Urinary bladder (tissue), 4 donors: ENCODE measurements at places on chromosomes 1 and 21. TPM values are rescaled to one million over a fixed set of nuclear protein-coding genes. Genes with fewer than 3 reads are reported as not detected.
A peak's percentile ranks its signal among the peaks of the same experiment; 100 is the strongest.

DNA sequence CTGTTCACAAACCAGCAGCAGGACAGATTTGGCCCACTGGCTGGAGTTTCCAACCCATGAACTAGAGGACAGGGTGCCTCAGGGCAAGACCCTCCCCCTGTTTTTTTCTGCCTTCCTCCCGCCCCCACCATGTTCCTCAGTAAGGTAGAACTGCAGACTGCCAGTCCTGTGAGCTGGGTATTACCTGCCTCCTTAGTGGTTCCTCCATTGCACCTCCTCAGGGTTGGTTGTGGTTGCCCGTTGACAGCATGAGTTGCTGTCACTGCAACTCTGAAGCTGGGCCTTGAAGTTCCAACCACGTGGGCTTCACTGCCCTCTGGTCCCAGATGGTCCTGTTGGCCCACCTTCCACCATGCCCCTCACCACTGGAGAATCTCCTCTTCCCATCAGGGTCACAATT is 28.8 kb downstream of the TENT5C start:
- DNase-seq: no peak

GRCh38 chr1:173476197-173476664 is 904 bp upstream of the PRDX6 start:
- DNase-seq: no peak

GRCh38 chr1:16173447-16174260 is 17.8 kb upstream of the EPHA2 start:
- peak; percentile 56 for DNase-seq

GRCh38 chr1:227325156-227325555 is 6.9 kb upstream of the CDC42BPA start:
- DNase-seq: no peak

DNA sequence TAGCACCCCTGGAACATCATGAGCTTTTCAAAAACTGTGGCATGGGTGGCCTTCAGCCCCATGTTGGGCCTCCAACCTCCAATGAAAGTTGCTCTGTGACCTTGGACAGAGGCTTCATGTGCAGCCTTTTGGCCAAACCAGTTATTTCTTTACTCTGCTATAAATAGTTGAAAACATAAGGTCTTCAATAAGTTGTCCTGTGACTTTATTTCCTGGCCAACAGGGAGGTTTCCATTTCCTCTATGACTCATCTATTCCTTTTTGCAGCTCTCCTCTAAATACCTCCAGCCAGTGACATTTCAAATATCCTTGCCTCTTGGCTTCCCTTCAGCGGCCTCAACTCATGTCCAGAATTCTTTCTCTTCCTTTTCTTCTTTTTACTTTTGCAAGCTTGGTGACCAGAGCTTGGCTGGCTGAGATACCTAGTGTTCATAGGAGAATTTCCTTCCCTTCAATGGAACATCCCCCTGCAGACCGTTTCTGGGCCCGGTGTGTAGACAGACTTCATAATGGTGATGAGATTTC is 22.7 kb upstream of the TRIM67 start:
- DNase-seq: no peak

DNA sequence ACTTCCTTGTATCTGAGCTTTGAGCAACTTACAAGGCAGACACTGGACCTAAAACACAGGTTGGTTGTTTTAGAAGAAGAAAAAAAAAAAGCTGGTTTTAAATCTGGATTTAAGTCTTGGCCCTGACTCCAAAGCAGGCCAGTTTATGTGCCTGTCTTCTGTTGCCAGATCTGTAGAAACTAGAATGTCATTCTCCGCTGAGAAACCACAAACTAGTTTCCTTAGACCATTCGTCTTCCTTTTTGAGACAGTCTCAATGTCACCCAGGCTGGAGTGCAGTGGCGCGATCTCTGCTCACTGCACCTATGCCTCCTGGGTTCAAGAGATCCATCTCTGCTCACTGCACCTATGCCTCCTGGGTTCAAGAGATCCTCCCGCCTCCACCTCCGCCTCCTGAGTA is 33.9 kb downstream of the APP start:
- no peak for DNase-seq

DNA sequence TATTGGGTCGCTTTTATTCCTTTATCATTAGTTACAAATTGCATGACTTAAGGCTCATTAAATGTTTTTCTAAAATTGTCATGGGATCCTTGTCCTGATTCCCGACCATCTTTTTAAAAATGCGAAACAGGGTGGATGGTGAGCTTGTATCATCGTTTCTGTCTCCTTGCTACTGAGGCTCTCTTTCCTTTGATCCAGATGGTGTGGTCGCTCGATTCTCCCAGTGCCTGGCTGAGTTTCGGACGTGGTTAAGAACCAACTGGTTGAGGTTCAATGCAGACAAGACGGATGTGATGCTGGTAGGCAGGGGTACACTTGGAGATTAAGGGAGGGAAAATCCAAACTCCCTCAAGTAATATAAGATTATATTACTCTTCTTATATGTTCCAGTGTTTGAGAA is 1.2 kb downstream of the MIER1 start:
- no peak for DNase-seq

The ANKRD34A gene
- 0.21 TPM for total RNA-seq

The IL12RB2 gene
- total RNA-seq: 6.0 TPM

DNA sequence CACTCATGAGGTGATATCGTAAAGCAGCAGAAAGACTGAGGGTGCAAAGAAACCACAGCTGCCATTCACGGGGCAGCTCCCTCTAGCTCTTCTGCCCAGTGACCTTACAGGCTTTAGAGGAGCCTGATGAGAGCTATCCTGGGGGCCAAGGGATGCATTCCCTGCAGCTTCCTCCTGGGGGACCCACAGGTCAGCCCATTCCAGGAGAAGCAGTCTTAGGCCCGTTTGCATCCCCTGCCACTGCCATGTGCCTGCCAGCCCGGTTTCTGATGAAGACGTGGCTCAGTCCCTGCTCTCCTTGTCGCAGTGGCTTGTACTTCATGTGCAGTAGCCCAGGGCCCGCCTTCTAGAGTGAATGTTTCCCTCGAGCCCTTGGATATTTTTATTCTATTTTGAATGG is 22.8 kb downstream of the ATP5PO start:
- DNase-seq: no peak

- no peak for DNase-seq
These were observed 62.8 kb upstream of the SCCPDH start for GRCh38 chr1:246661451-246661850.

DNA sequence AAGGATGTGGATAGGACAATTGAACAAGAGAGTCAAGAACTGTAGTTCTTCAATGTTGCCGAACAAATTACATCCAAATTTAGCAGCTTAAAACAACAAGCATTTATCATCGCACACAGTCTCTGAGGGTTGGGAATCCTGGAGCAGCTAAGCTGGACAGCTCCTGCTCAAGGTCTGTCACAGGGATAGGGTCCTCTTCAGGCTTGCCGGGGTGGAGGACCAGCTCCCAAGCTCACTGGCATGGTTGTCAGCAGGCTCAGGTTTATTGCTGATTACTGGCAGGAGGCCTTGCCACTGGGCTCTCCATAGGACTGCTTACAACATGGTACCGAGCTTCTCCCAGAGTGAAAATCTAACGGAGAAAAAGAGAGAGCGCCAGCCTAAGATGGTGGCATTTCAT is 22.1 kb upstream of the COX20 start:
- DNase-seq: no peak

DNA sequence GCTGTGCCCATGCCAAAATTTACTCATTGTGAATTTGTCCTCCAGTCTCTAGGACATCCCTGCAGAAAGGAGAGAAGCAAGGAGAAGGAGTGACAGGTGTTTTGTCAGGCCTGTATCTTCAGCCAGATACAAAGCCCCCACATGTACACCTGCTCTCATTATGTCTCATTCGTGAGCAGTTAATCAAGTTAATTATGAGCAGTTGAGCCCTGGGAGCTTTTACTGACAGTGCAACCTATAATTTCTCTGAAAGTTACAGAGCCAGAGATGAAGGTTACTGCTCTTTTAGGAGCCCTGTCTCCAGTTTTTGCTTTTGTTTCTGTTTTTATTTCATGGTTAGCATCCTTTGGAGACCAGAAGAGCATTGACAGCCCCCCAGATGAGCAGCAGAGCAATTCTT is 5.0 kb upstream of the ILDR2 start:
- DNase-seq: no peak

DNA sequence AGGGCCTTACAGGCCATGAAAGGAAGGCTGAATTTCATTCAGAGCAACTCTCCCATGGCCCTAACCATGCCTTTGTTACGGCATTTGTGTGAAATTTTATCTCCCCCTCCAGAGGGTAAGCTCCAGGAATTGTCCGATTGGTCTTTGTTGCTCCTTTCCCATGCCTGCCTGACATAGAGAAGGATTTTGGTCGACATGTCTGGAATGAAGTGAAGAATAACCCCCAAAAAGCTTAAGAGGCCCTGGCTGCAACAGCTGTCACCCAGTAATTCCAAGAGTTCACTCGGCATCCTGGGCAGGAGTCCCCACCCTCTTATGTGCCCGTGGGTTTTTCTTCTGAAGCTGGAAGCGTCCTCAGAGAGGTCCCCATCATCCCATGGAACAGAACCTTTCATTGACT is 20.6 kb downstream of the CDA start:
- DNase-seq: no peak
